ENCODE measurements at places on chromosomes 12 and 14.

DNA sequence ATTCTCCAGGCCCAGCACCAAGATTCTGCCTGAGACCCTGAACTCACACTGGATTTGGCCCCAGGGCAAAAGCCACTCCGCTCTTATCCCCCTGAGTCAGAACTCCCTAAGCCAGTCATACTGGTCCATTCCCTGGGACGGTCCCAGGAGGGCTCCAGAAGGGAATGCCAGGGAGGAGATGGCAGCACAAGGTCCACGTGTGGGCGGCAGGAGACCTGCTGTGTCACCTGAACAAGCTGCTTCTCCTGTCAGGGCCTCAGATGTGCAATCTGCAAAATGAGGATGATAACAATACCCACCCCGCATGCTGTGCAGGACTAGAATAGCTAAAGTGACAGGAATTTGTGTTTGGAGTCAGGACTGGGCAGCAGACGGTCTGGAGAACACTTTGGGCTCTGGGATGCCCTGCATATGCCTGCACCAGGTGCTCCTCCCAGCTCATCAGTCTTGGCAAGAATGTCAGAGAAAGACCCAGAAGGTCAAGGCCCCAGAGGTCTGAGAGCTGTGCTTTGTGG, 40.3 kb downstream of the CMKLR1 start:
- DNase-seq, result no peak

DNA sequence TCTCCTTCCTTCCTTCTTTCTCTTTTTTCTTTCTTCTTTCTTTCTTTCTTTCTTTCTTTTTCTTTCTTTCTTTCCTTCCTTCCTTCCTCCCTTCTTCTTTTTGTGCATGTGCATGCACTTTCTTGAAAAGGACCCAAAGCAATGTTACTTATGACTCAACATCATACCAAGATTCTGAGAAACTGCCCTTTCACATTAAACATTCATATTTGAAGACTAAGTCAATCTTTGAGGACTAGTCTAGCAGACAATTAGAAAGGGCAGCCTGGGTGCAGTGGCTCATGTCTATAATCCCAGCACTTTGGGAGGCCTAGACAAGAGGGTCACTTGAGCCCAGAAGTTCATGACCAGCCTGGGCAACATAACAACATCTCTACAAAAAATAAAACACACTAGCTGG, 212.8 kb upstream of the KITLG start:
- DNase-seq, result no peak

GRCh38 chr14:96072076-96072475, 32.9 kb downstream of the C14orf132 start:
- no peak for DNase-seq

DNA sequence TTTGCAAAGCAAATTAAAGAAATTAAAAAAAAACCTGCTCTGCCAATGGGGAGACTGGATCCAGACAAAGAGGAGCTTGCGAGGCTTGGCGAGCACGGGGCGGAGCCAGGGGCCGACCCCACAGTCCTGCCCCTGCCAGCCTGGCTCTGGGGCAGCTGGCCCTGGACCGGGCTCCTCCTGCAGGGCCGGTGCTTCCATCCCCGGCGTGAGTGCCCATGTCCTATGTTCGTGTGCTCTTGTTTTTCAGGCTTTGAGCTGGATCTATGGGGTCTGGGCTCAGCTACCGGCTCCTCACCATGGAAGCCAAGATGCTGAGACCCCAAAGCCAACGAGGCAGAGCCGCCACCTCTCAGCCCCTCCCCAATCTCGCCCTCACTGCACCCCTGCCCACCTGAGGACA, 176.8 kb downstream of the KIF26A start:
- DNase-seq, result no peak

DNA sequence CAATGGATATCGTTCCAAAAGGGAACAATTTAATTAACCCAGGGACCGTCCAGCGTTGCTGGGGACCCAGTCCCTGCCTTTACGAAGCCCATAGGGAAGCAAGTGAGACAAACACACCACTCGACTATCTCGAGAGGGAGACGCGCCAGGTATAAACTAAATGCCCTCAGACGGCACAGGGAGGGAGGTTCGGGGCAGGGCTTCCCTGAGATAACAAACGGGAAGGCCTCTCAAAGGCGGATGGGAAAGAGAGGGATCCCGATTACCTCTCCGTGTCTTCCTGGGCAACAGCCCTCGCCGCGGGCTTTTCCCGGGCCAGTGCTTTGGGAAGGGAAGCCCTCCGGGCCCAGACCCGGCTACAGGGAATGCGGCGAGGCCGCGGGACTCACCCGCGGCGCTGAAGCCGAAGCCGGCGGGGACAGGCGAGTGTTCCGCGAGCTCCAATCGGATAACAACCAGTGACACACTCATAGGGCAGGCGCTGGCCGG, 390 bp downstream of the BRAP start:
- DNase-seq, result no peak

DNA sequence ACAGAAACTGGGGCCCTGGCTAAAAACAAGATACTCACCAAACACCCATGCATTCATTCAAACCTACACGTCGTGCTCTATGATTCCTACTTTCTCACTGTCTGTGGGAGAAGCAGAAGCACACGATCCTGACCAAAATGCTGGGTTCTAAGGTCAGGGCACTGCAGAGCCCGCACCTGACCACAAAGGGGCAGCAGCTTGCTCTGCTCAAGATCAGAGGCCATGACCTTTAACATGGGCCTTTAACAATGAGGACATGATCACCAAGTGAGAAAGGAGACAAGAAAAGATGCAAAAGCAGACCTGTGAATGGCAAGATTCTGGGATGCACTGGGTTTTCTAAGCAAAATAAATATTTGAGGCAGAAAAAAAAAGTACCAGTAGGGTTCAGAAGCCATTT, 40.1 kb upstream of the VPS33A start:
- DNase-seq, result peak; percentile 39

DNA sequence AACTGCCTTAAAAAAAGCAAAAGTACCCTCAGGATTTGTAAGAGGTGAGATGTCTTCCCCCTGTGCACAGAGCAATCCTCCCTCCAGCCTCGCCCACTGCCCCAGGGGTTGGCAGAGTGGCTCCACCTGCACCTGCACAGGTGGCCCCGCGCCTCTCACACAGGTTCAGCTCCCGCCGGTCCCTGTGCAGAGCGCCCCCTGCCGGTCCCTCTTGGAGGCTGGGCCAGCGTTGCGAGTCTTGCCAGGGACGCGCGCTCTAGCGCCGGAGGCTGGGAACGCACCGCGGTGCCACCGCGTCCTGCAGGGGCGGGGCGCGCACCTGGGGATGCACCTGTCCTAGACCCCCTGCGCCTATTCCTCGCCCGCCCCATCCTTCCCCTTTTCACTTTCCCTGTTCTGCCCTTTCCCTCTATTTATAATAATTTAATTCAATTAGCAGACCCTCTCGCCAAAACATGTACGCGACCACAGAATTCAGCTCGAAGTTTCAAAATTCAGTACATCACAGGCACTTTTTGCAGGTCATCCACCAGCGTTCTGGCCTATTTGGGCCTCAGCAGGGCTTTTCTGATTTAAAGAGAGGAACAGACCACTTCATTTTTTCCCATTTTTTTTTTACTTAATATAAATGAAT, 618.6 kb downstream of the AACS start:
- peak; percentile 80 for DNase-seq

DNA sequence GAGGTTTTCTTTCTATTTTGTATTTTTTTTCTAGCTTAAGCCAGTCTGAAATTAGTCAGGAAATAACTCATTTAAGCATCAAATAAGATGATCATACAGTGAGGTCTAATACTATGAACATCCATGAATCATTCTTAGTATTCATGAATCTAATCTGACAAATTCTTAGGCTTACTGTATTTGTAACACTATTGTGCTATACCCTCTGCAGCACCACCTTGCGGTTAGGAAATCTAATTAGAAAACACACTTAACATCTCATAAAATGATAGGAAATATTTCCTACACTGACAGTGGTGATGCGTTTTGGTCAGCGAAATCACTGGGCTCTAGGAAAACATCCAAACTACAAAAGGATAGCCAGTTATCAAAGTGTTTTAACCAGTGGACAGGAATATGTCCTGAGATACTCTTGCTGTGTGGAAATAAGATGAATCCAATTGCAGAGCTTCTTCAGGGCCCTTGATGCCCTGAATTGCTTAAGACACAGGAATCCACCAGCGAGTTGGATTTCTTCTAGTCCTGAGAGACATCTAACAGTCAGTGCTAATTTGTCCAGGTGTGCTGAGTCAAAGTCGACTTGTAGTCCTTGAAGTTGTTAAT, 109.3 kb upstream of the MYF6 start:
- DNase-seq, result no peak

DNA sequence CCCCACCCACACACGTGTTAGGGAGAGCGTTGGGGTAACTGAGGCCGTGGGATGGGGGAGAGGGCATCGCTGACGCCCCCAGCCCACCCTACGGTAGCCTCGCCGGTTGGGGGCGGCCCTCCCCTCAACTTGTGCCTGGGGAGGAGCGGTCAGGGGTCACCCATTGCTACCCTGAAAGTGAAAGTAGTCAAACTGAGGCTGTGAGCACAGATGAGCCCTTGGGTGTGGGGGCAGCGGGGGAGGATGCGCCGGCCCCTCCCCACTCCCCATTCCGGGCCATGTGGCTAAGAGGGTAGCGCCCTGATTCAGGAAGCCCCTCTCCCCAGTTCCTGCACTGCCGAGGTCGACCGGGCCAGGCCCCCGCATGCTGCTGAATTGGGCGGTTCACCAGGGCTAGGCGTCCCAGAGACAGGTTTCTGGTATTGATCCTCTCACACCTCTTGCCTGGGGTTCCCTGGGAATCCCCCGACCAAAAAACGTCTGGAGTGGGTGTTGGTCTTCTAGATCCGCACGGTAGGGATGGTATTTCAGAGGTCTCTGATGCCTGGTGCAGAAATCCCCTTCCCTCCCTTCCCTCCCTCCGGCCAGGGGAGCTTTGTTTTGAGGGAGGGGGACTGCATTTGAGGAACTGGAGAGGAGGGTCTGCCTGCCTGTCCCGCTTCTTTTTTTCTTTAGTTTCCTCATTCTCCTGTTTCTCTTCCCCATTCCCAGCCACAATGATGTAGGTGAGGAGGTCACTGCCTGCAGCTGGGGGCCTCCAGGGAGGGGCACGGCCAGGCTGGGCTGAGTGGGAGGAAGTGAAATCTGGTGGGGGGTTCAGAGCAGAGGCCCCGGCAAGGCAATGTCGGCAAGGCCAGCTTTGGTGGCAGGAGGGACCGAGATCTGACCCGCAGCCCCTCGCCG, 1.0 kb downstream of the SH2B3 start:
- DNase-seq, result peak; percentile 40
